ENCODE measurements at places on chromosomes 4 and X. TPM values are rescaled to one million over a fixed set of nuclear protein-coding genes. Genes with fewer than 3 reads are reported as not detected.
A peak's percentile ranks its signal among the peaks of the same experiment; 100 is the strongest.

GRCh38 chr4:19659101-19659500 is 592.6 kb upstream of the SLIT2 start:
- no peak overlapping the region for H3K4me3 ChIP-seq
- no peaks in the 10 kb centered on the region for H3K27me3 ChIP-seq
- DNase-seq = no peak
- no peaks in the 10 kb centered on the region for H3K4me1 ChIP-seq
- H3K36me3 ChIP-seq = no peaks in the 10 kb centered on the region
- no peak overlapping the region for H3K27ac ChIP-seq

DNA sequence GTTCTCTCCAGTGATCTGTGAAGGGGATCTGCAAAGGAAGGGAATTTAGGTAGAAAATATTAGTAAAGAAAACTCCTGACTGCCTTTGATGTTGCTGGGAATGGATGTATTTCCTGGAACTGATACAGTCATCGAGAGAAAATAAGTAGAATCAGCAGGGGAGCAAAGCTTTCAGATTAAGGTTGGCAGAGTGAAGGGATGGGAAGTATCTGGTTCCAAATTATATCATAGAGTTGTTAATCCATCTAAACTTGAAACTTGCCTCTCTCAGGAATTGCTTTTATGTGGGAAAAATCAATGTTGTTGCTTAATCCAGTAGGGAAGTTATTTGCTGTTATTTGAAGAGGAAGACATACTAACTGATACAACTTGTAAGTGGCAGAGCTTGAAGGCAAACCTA is 19.3 kb downstream of the EPHA5 start:
- no peak overlapping the region for H3K4me3 ChIP-seq
- H3K27me3 ChIP-seq = no peaks in the 10 kb centered on the region
- no peaks in the 10 kb centered on the region for H3K4me1 ChIP-seq
- no peak for DNase-seq
- no peaks in the 10 kb centered on the region for H3K36me3 ChIP-seq

GRCh38 chr4:186634591-186635128 is 79.3 kb upstream of the MTNR1A start:
- H3K4me1 ChIP-seq = no peaks in the 10 kb centered on the region
- H3K27me3 ChIP-seq = no peaks in the 10 kb centered on the region
- H3K36me3 ChIP-seq = peaks cover 58% of the 10 kb centered on the region
- DNase-seq = no peak

DNA sequence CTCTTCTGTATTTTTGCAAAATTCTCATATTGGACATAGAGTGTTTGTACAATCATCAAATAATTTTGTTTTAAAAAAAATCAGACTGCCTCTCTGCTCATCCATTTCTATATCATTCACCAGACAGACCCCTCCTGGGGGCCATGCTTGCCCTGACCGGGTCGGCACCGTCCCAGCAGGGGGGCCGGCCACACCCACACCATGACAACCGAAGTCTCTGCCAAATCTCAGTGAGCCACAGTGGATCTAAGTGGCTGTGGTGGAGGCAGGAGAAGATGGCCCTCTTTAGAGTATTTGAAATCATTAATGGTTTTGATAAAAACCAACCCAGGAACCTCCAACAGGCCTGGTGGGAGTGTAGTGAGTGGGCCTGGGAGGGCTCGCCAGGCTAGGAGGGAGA is 66.9 kb upstream of the ADRA2C start:
- no peak overlapping the region for H3K4me3 ChIP-seq
- no peak for DNase-seq
- no peak overlapping the region for H3K27ac ChIP-seq
- H3K27me3 ChIP-seq = no peaks in the 10 kb centered on the region
- H3K4me1 ChIP-seq = no peaks in the 10 kb centered on the region

DNA sequence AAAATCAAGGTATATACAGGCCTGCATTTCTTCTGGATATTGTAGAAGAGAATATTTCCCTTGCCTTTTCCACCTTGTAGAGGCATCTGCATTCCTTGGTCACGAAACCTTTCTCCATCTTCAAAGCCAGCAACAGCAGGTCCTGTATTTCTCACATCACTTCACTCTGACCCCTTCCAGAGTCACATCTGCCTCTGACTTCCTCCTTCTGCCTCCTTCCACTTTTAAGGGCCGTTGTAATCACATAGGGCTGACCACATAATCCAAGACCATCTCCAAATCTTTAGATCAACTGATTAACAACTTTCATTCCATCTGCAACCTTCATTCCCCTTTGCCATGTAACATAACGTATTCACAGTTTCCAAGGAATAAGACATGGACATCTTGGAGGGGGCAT is 38.3 kb upstream of the NDP start:
- H3K27ac ChIP-seq = no peak overlapping the region
- H3K27me3 ChIP-seq = no peaks in the 10 kb centered on the region
- H3K4me1 ChIP-seq = no peaks in the 10 kb centered on the region
- DNase-seq = no peak
- no peaks in the 10 kb centered on the region for H3K36me3 ChIP-seq

Gene DUSP9
- total RNA-seq = not detected

GRCh38 chrX:40154853-40155588 is 57.3 kb upstream of the BCOR start:
- H3K4me1 ChIP-seq = peaks cover 57% of the 10 kb centered on the region
- peak overlapping the region; percentile 52 for H3K4me3 ChIP-seq
- peak; percentile 81 for DNase-seq
- no peaks in the 10 kb centered on the region for H3K36me3 ChIP-seq
- peak overlapping the region; percentile 84 for H3K27ac ChIP-seq

Gene ZDHHC15
- not detected for total RNA-seq

DNA sequence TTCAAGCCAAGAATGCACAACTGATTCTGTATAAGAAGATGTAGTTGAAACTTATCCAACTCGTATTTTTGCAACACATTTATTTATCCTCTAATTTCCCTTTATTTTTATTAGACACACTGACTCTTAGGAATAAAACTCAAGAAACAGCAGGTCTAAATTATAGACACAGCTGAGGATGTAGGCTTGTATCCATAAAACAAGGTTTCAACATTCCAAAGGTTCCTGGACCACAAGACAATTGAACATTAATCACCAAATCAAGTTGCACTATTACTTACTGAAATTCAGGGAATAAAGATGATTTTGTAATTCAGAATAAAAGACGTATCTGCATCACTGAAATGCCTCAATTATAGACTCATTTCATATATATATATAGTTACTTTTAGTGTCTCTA is 683.5 kb upstream of the GRIA3 start:
- no peak overlapping the region for H3K27ac ChIP-seq
- H3K4me1 ChIP-seq = no peaks in the 10 kb centered on the region
- no peak overlapping the region for H3K4me3 ChIP-seq
- no peaks in the 10 kb centered on the region for H3K27me3 ChIP-seq
- no peaks in the 10 kb centered on the region for H3K36me3 ChIP-seq

Gene PDGFC
- 5.5 TPM for total RNA-seq

Gene HGFAC
- total RNA-seq = not detected

GRCh38 chr4:117425636-117426035 is 340.3 kb upstream of the TRAM1L1 start:
- H3K36me3 ChIP-seq = no peaks in the 10 kb centered on the region
- no peak for DNase-seq
- no peaks in the 10 kb centered on the region for H3K27me3 ChIP-seq

- no peaks in the 10 kb centered on the region for H3K36me3 ChIP-seq
- no peak for DNase-seq
- no peak overlapping the region for H3K4me3 ChIP-seq
- H3K27ac ChIP-seq = no peak overlapping the region
Measured at GRCh38 chr4:9988933-9989332, 32.4 kb downstream of the SLC2A9 start.

- no peaks in the 10 kb centered on the region for H3K36me3 ChIP-seq
- peak overlapping the region; percentile 75 for H3K27ac ChIP-seq
- H3K4me3 ChIP-seq = peak overlapping the region; percentile 51
- H3K27me3 ChIP-seq = no peaks in the 10 kb centered on the region
- DNase-seq = peak; percentile 67
Measured at GRCh38 chr4:23888421-23889319, 1.2 kb downstream of the PPARGC1A start.

GRCh38 chrX:37613933-37614332 is 42.5 kb downstream of the LANCL3 start:
- no peaks in the 10 kb centered on the region for H3K27me3 ChIP-seq
- no peak overlapping the region for H3K4me3 ChIP-seq
- no peak for DNase-seq
- no peaks in the 10 kb centered on the region for H3K4me1 ChIP-seq

DNA sequence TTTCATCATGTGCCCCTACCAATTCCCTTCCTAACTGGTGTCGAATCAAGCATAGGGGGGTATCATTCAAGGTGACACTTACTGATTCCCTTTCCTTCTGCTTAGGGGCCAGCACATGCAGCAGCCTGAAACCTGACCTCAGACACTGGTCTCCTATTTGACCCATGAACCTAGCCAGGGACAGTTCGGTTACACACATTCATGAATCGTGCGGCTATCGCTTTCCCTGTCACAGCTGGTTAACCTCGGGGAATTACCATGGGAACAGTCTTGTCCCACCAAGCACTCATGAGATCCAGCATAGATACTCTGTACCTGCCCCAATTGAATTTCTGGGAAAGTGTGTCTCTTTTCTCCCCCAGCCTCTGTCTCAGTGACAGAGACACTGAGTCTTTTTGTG is 140.4 kb downstream of the ZNF674 start:
- no peaks in the 10 kb centered on the region for H3K4me1 ChIP-seq
- no peaks in the 10 kb centered on the region for H3K36me3 ChIP-seq
- DNase-seq = no peak
- H3K27ac ChIP-seq = no peak overlapping the region

Gene CENPI
- total RNA-seq = 22.8 TPM

Gene NUDT10
- 2.3 TPM for total RNA-seq

- H3K36me3 ChIP-seq = no peaks in the 10 kb centered on the region
- no peaks in the 10 kb centered on the region for H3K4me1 ChIP-seq
- H3K4me3 ChIP-seq = no peak overlapping the region
- H3K27ac ChIP-seq = no peak overlapping the region
Measured at GRCh38 chrX:95645738-95646137, 1038.9 kb upstream of the DIAPH2 start.

- no peak overlapping the region for H3K4me3 ChIP-seq
- H3K27ac ChIP-seq = no peak overlapping the region
Measured at GRCh38 chr4:51874551-51874950, 31.6 kb downstream of the DCUN1D4 start.

DNA sequence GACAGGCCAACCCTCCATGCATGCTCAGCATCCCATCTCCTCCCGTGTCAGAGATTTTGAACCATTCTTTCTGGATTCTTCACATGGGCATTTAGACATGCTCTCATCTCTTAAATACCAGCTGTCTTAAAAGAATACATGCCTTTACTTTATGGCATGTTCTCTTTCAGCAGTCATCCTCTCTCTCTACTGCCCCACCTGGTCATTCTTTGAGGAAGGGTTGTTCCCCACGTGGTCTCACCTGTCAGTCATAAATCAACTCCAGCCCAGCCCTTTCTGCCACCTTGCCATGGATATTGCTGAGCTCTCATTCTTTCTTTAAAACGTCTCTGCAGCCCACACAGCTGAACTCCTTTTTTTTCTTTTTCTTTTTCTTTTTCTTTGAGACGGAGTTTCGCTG is 111.3 kb downstream of the ARHGAP10 start:
- peak overlapping the region; percentile 7 for H3K27ac ChIP-seq
- H3K4me1 ChIP-seq = no peaks in the 10 kb centered on the region
- no peaks in the 10 kb centered on the region for H3K36me3 ChIP-seq
- no peaks in the 10 kb centered on the region for H3K27me3 ChIP-seq
- no peak overlapping the region for H3K4me3 ChIP-seq
- peak; percentile 57 for DNase-seq

DNA sequence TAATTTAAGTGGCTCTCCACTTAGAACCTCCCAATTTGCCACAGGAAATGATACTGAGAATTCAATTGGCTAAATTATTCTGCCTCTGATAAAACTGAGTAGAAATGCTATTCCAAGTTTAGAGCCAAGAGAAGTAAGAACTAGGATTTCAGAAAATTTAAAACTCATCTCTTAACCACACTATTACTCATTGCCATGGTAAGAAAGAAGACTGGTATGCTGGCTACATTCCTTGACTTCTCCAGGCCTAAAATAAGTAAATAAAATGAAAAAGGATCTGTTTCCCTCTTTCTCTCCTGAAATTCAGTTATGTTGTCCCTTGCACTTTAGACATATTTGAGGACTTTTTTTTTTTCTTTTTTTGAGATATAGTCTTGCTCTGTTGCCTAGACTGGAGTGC is 23.3 kb downstream of the ZNF280C start:
- no peak overlapping the region for H3K27ac ChIP-seq
- H3K4me3 ChIP-seq = no peak overlapping the region
- no peak for DNase-seq
- H3K4me1 ChIP-seq = no peaks in the 10 kb centered on the region

Gene OPRPN
- total RNA-seq = not detected

DNA sequence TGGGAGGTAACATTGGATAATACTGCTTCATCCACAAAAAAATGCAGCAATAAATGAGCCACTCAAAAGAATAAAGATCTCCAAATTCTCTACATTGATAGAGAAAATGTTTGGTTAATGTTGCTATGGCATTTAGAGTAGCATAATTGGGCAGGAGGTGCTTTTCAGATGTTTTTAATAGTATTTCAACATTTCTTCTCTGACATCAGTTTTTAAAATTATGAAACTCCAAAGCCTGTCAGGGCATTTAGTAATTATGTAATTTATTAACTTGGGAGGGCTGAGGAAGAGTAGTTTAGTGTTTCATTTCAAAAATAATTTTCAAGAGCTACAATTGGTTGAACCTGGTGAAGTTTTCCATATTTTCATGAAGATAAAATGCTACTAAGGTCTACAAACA is 211.3 kb upstream of the INTU start:
- DNase-seq = no peak
- no peaks in the 10 kb centered on the region for H3K27me3 ChIP-seq
- no peak overlapping the region for H3K4me3 ChIP-seq

GRCh38 chrX:38985375-38985774 is 184.1 kb downstream of the MID1IP1 start:
- H3K4me1 ChIP-seq = peaks cover 25% of the 10 kb centered on the region
- H3K4me3 ChIP-seq = no peak overlapping the region
- H3K27me3 ChIP-seq = no peaks in the 10 kb centered on the region
- DNase-seq = no peak
- no peaks in the 10 kb centered on the region for H3K36me3 ChIP-seq

DNA sequence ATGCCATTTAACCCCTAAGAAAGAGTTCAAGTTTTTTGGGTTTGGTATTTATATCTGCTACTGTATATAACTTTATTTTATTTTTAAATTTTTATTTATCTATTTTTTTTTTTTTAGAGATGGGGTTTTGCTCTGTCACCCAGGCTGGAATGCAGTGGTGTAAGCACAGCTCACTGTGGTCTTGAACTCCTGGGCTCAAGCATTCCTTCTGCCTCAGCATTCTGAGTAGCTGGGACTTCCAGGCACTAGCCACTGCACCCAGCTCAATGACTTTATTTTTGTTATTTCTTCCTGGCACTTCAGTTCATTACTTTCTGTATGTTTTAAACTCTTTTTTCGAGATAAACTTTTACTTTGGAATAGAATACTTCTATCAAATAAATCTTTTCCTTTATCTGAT is 42.4 kb upstream of the PGAM4 start:
- H3K36me3 ChIP-seq = peaks cover 3% of the 10 kb centered on the region
- H3K4me3 ChIP-seq = no peak overlapping the region
- no peak overlapping the region for H3K27ac ChIP-seq
- H3K4me1 ChIP-seq = no peaks in the 10 kb centered on the region

- peak overlapping the region; percentile 47 for H3K27ac ChIP-seq
- no peak for DNase-seq
- H3K36me3 ChIP-seq = no peaks in the 10 kb centered on the region
- H3K4me3 ChIP-seq = no peak overlapping the region
- H3K4me1 ChIP-seq = no peaks in the 10 kb centered on the region
Measured at GRCh38 chrX:37785569-37785968, 5.7 kb downstream of the CYBB start.

- no peaks in the 10 kb centered on the region for H3K4me1 ChIP-seq
- H3K27ac ChIP-seq = no peak overlapping the region
- no peak overlapping the region for H3K4me3 ChIP-seq
- DNase-seq = peak; percentile 11
- H3K36me3 ChIP-seq = no peaks in the 10 kb centered on the region
Measured at GRCh38 chrX:119093991-119094735, 21.4 kb downstream of the CT47C1 start.

Gene ADH1B
- total RNA-seq = 52.0 TPM
